Muscle of leg (tissue), 16 donors: ENCODE measurements at places on chromosomes 2 and 18.

DNA sequence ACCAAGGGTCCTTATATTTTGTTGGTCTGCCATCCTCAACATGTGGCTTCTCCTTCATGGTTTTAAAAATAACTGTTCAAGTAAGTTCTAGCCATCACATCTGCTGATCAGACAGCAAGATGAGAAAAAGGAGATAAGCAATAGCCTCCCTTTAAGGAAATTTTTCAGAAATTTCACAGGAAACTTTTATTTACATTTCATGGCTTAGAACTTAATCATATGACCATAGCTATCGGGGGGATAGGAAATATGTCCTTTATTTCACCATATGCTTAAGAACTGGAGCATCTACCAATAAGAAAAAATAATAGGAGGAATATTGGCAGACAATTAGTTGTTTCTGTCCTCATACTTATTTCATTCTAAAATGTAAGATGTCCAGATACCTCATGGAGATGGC, 16.2 kb downstream of the ATF2 start:
- no peak for DNase-seq
- no peaks in the 10 kb centered on the region for H3K27me3 ChIP-seq
- no peaks in the 10 kb centered on the region for H3K4me1 ChIP-seq
- H3K27ac ChIP-seq = no peak overlapping the region

DNA sequence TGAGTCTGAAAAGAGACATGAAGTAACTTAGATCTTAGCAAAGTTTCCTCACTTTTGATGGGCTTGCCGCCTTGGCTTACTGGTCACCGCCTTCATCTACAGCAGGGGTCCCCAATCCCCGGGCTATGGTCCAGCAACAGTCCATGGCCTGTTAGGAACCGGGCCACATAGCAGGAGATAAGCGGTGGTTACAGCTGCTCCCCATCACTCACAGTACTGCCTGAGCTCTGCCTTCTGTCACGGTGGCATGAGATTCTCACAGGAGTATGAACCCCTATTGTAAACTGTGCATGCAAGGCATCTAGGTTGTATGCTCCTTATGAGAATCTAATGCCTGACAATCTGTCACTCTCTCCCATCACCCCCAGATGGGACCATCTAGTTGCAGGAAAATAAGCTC, 72.9 kb downstream of the BIN1 start:
- H3K36me3 ChIP-seq = no peaks in the 10 kb centered on the region
- H3K27ac ChIP-seq = no peak overlapping the region
- no peak for DNase-seq
- peaks cover 10% of the 10 kb centered on the region for H3K4me1 ChIP-seq

GRCh38 chr18:2337552-2338141, 233.7 kb downstream of the METTL4 start:
- no peak overlapping the region for H3K27ac ChIP-seq
- no peaks in the 10 kb centered on the region for H3K4me1 ChIP-seq
- no peak overlapping the region for H3K4me3 ChIP-seq
- no peaks in the 10 kb centered on the region for H3K36me3 ChIP-seq

DNA sequence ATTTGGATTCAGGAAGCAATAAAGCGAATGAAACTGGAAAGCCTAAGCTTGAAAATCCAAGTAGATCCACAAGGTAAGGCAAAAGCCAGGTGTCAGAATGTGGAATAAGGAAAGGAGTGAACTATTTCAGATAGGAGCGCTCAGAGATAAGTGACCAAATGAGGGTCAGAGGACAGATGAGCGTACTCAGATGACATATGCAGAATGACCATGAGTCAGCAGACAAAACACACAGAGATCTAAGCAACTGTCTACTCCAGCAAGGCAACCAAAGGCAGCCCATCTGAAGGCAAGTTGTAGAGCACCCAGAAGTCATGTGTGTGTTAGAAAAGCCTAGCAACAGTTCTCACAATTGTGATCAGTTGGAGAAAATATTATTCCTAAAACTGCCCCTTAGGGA, 548.4 kb upstream of the FSHR start:
- no peak overlapping the region for H3K27ac ChIP-seq
- H3K4me3 ChIP-seq = no peak overlapping the region
- H3K27me3 ChIP-seq = no peaks in the 10 kb centered on the region

GRCh38 chr2:127644066-127645025, 1.6 kb upstream of the GPR17 start:
- no peaks in the 10 kb centered on the region for H3K27me3 ChIP-seq
- H3K4me1 ChIP-seq = peaks cover 50% of the 10 kb centered on the region
- H3K27ac ChIP-seq = no peak overlapping the region
- no peak for DNase-seq
- no peak overlapping the region for H3K4me3 ChIP-seq
- no peaks in the 10 kb centered on the region for H3K36me3 ChIP-seq

DNA sequence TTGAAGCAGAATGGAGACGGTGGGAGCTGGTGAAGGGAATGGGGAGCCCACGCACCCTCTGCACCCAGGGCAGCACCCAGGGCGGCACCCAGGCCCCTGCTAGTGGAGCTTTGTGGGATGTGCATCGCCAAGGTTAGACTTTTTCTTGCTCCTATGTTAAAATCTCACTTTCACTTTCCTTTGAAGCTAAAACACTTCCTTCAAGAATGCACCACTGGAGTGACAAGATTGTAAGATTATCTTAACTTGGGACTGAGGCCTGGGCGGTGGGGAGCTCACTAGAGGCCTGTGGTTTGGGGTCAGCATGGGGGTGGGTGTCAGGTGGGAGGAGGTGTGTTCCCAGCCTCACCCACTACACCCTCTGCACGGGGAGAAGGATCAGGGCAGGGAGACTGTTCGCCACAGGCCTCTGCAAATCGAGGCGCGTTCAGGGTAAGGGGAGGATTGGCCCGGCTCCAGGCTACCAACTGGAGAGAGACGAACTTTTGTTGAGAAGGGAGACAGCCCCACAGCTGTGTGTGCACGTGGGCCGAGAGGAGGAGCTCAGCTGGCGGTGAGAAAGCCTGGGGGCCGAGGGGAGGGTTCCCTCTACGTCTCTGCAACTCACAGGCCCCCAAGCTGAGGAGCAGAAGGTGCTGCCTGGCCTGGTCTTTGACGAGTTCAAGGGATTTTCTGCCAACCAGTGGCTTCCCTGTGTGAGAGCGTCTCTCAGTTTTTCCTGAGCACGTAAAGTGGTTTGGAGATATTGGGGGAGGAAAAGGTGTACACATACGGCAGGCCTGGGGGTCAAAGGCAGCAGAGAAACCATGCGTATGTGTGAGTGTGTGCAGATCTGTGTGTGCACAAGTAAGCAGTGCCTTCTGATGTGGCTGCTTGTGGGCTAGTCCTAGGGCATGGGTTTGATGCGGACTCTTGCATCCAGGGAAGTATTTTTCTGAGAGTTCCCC, 147.7 kb downstream of the KLHL29 start:
- peak; percentile 82 for DNase-seq
- H3K4me1 ChIP-seq = peaks cover 40% of the 10 kb centered on the region
- peaks cover 3% of the 10 kb centered on the region for H3K36me3 ChIP-seq
- peaks cover 5% of the 10 kb centered on the region for H3K27me3 ChIP-seq
- H3K27ac ChIP-seq = peak overlapping the region; percentile 10
